ENCODE measurements at places on chromosomes 2 and 18. TPM values are rescaled to one million over a fixed set of nuclear protein-coding genes. Genes with fewer than 3 reads are reported as not detected.
A peak's percentile ranks its signal among the peaks of the same experiment; 100 is the strongest.

GRCh38 chr2:13536941-13537340 is 820.2 kb downstream of the TRIB2 start:
- no peak for DNase-seq

GRCh38 chr18:37598966-37599896 is 33.6 kb upstream of the CELF4 start:
- DNase-seq = no peak

DNA sequence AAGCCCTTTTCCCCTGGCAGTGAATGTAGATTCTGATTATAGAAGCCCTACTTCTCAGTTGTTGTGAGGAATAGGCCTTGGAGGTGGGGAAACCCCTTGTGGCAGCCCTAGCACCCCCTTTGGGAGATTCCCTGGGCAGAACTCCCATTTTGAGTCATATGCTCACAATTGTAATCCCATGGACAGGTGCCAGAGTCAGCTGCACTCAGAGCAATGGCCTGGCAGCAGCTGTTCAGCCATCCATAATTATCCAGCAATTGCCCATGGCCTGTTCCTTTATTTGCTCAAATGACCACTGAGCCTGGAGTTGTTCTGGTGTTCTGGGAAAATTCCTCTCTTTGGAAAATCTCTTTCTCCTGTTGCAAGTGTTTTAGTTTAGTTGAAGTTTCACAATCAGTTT is 71.7 kb downstream of the PTRHD1 start:
- no peak for DNase-seq

- DNase-seq = no peak
Measured at GRCh38 chr2:25692143-25692542, 18.8 kb upstream of the DTNB start.

GRCh38 chr2:99571533-99571932 is 81.7 kb upstream of the REV1 start:
- no peak for DNase-seq

DNA sequence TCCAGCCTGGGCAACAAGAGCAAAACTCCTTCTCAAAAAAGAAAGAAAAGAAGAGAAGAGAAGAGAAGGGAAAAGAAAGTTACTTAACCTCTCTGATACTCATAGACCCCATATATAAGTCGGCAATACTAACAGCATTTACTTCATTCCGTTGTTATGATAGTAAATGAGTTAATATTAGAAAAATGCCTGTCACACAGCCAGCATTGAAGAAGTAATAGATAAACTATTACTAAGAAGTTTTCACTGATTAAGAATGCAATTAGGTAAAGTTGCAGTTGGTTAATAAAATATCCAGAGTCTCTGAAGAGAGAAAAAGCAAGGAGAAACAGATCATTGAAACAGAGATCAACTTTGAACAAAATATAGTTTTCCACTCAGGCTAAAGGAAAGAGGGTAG is 161.3 kb upstream of the UBE2E3 start:
- DNase-seq = no peak

DNA sequence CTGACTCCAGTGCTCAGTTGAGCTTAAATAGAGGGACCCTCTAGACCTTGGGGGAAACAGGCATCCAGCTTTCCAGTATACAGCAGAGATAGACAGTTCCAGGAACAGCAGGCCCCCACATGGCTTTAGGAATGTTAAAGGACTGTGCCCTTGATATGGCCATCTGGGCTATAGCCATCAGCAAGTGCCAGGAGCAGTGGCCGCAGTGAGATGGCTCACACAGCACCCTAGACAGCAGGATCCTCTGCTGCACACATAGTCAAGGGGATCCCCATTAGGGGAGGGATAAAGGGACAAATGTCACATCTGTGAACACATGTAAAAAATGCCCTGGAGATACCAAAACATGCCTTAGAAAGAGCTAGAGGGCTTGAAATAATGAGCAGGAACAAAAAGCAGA is 213.4 kb downstream of the PTH2R start:
- DNase-seq = no peak

GRCh38 chr2:20617892-20618467 is 32.9 kb downstream of the HS1BP3 start:
- peak; percentile 67 for DNase-seq

GRCh38 chr18:38369772-38370690 is 804.4 kb upstream of the CELF4 start:
- no peak for DNase-seq

DNA sequence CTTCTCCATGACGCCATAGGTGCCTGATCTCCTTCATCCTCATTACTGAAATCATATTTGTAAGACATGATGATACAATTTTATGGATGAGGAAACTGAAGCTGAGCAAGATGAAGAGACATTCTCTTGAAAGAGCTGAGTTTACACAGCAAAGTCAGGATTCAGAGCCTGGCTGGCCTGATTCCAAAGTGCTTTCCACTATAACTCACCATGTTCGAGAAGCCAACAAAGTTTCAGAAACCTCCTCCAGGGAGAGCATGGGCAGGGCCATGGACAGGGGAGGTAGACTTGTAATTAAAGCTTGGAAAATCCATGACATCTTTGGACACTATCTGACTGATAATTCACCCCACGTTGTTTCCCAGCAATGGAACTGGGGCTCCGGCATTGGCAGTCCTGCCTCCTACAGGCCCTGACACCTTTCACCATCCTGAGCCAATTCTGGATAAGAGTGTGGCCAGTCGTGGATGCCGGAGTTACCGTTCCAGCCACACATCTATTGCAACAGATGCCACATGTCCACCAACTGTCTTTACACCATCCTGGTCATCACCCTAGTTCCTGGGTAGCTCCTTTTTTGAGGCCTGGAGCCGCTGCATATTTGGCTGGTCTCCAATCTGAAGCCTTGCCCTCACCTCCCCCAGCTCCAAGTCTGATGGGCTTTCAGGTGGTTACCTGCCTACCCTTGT is 85.0 kb upstream of the PPP1CB start:
- DNase-seq = no peak

- no peak for DNase-seq
Measured at GRCh38 chr2:223155956-223156355, 104.0 kb downstream of the KCNE4 start.

DNA sequence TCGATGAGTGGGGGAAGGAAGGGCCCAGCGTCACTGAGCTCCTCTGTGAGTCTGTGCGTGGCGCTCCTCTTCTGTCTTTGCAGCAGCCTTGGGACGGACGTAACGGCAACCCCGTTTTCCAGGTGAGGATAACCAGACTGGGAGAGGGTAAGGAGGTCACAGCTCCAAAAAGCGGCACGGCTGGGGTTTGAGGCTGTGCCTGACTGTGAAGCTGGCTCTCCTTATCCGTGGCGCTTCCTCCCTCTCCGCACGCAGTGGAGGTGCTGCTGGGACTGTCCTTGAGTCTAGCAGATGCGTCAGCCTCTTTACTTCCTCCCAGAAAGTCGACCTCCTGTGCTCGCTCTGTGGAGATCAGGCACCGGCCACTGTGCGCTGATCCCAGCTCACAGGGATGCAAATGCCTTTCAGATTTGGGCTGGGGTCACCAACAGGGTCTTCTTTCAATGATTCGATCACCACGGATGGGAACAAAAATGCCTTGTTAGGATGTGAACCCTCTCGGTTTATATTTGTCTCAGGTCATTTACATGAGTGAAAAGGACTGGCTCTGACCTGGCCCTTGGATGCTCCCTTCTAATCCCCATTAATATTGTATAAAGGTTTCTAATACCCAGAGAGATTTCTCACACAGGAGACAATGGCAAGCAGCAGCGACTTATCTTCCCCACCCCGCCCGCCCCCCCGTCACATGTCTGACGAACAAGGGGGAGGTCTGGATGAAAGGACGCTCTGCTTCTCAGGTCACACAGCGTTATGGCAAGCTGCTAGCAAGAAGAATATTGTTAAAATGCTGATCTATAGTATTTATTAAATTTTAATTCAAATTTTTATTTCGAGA is 30.1 kb upstream of the E2F6 start:
- DNase-seq = no peak

- no peak for DNase-seq
Measured at GRCh38 chr18:79512461-79513380, 117.0 kb downstream of the NFATC1 start.

DNA sequence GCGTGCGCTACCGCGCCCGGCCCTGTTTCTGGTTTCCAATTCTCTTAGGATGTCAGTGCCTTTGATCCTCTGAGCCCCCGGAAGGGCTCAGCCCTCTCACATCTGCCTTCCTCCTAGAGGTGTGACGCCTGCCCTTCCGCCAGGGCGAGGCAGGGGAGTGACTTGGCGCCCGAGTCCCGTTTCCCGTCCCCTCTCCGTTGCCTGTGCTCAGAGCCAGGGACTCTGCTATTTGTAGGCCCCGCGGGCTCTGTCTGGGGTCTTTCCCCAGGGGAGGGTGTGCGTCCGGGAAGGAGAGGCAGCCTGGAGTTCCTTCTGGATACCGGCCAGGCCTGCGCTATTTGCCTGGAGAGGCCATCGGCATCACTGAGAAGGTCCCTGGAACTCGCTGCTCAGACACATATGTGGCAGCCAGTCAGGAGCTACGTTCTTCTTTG is 103.7 kb upstream of the TAF1B start:
- DNase-seq = no peak

GRCh38 chr18:3703732-3704176 is 253.8 kb downstream of the TGIF1 start:
- peak; percentile 48 for DNase-seq

GRCh38 chr2:98757904-98758421 is 27.0 kb upstream of the MGAT4A start:
- DNase-seq = peak; percentile 27

- no peak for DNase-seq
Measured at GRCh38 chr2:226707499-226707898, 92.1 kb downstream of the IRS1 start.

DNA sequence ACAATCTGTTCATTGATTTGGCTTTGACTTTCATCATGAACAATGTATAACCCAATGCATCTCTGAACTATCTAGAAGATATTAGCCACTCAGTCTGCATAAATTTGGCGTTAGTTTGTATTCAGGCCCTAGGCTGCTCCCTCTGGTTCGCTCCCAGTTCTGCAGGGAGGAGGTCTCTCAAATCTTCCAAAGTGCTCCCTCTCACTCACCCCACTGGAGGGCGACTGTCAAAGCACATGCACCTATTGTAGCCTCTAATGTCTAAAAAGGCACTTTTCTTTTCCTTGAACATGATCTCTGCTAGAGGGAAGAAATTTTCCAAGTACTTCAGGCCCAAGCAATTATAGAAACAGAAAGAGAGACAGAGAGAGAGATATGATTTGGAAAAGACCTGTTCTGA is 291.5 kb downstream of the TDRD15 start:
- no peak for DNase-seq

DNA sequence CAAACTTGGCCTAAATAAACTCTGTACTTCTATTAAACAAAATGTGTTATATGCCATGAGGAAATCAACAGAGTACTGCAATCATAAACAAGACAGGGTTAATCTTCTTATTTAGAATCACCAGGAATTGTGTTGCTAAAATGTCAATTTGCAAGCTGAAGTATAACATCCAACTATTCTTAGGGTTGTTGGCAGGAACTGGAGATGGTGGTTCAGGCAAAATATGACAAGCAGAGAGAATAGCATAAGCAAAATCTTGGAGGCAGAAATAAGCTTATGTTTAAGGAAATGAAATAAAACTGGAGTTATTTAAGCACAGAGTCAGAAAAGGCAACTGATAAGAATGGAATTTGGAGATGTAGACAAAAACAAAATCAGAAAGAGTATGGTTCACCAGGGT is 463.8 kb upstream of the SLC8A1 start:
- no peak for DNase-seq

GRCh38 chr2:239128706-239129105 is 272.1 kb downstream of the HDAC4 start:
- no peak for DNase-seq

DNA sequence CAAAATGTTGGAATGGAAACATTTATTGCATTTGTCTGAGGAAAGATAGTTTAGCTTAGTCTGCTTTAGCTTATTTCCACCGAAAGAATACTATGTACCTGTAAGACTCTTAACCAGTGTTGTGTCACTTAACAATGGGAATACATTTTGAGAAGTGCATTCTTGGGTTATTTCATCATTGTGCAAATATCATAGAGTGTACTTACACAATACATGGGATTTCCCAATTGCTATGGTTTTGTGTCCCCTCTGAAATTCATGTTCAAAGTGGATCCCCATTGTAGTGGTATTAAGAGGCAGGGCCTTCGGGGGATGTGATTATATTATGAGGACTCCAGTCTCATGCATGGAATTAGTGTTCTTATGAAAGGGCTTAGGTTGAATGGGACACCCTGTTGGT is 249.4 kb upstream of the UBE2E3 start:
- DNase-seq = no peak

DNA sequence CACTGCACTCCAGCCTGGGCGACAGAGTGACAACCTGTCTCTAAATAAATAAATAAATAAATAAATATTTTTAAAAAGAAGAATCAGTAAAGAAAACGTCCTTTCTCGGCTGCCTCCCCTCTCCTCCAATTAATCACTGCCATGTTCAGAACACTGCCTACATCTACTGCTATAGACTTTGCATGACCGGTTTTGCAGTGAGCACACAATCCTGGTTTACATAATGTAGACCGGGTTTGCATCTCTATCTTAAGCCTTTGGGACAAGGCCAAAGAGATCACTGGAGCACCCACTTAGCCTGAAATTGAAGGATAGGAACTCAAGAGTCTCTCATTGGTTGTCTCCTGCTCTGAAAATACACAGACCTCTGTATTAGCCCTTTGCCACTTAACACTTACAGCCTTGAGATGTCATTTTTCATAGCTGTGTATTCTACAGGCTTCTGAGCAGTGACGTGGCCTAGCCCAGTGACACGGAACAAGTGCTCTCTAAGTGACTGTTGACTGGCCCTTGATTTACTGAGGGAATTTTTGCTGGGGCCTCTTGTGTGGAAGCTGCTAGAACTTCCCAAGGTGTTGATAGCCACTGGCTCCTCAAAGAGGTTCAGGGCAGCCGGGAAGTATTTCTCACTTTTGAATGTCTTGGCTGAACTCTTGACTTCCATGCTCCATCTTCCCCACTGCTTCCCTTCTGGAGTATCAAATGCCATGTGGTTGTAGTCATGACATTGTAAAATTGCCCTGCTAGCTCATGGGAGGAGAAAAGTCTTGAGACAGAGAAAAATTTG is 45.3 kb upstream of the CCBE1 start:
- no peak for DNase-seq

DNA sequence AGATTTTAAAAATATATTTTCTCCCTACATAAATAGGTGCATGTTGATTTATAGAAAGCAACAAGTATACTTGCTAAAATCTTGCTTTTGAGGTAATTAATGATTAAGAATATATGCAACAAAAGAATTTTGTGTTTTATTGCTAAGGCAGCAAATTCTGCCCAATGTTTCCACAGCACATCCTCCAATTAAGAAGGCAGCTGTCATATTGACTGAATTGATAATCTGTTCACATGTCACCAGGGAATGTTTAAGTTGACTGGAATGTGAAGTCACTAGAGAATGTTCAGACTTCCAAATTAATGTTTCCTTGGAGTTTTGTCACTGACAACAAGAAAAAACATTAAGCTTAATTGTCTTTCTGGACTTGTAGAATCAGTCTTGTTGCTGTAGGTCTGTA is 1602.7 kb upstream of the SLC39A10 start:
- DNase-seq = no peak

Gene CNTNAP5
- total RNA-seq = not detected

Gene RGPD6
- total RNA-seq = 17.7 TPM

Gene ANKRD39
- total RNA-seq = 24.2 TPM

Gene SPP2
- not detected for total RNA-seq

Gene PNKD
- total RNA-seq = 58.1 TPM

Gene SH3RF3
- total RNA-seq = not detected

Gene TM4SF20
- not detected for total RNA-seq

Gene CLEC4F
- not detected for total RNA-seq

Gene IL1B
- not detected for total RNA-seq

Gene AQP4
- total RNA-seq = 0.07 TPM

Gene TTR
- 1.2 TPM for total RNA-seq

Gene KCNJ3
- not detected for total RNA-seq

Gene WDR35
- total RNA-seq = 9.6 TPM

Data from HCT116 (cell line).